ENCODE measurements at places on chromosomes 2 and 18. TPM values are rescaled to one million over a fixed set of nuclear protein-coding genes. Genes with fewer than 3 reads are reported as not detected.
A peak's percentile ranks its signal among the peaks of the same experiment; 100 is the strongest.

DNA sequence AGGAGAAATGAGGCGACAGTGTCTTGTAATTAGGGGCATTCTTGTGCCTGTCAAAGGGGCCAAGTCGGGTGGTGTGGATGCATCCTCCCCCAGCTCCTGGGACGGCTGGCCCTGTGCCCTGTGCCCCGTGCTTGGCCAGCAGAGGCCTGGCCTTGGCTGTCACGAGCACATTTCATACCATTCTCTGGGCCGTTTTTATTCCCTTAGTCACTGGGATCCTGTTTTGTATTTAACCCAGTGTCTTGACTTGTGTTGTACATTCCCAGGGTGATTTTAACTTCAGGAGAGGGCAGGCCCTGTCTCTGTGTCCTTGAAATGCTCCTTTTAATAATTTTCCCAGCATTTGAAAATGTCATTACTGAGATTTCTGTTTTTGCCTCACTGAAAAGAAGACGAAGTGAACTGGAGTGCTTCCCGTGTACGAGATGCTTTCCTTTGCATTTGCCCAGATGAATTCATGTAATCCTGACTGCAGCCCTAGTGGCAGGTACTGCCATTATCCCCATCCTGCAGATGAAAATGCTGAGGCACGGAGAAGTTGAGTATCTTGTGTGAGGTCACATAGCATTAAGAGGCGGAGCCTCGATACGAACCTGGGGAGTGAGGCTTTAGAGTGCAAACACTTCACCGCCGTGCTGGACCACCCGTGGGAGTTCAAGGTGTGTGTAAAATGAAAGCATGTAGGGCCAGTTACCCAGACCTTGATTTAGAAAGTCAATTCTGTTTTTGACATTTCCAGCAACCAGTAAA, 57.0 kb downstream of the SH3RF3 start:
- peak overlapping the region; percentile 68 for H3K4me3 ChIP-seq
- peaks cover 28% of the 10 kb centered on the region for H3K4me1 ChIP-seq
- peak; percentile 58 for DNase-seq
- H3K27me3 ChIP-seq: peaks cover 10% of the 10 kb centered on the region

Gene ECEL1
- total RNA-seq: not detected

Gene TEKT4
- not detected for total RNA-seq

Gene GPR55
- not detected for total RNA-seq

Gene GLB1L
- total RNA-seq: 5.3 TPM

Gene STON1
- 1.5 TPM for total RNA-seq
